ENCODE measurements at places on chromosomes 1 and 21.

DNA sequence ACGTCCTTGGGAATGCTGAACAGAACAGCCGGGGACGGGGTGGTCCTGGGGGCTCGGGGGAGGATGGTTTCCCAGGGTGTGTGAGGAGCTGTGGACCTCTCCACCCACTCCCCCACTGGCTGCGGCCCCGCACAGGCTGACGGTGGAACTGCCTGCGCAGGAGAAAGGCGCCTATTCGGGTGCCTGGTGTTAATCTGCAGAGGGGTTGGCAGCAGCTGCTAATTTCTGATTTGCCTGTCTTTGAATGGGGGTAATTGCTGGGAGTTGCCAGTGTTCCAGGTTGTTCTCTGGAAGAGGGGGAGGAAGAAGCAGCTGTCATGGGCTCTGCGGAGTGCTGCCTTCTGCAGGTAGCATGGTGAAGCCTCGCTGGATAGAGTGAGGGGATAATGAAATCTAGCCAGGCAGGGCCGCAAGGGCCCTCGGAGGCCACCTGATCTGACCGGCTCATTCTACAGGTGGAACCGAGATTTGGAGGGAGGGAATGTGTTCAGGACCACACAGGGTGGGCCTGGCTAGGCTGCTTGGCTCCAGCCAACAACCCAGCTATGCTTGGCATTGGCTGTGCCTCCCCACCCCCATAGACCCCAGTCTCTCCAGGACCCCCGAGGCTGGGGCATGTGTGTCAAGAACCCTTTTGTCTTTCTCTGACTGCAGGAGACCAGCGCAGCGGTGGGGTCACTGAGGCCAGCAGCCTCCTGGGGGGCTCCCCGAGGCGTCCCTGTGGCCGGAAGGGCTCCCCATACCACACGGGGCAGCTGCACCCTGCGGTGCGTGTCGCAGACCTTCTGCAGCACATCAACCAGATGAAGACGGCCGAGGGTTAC is 67.1 kb downstream of the PTPRU start:
- no peak for DNase-seq

DNA sequence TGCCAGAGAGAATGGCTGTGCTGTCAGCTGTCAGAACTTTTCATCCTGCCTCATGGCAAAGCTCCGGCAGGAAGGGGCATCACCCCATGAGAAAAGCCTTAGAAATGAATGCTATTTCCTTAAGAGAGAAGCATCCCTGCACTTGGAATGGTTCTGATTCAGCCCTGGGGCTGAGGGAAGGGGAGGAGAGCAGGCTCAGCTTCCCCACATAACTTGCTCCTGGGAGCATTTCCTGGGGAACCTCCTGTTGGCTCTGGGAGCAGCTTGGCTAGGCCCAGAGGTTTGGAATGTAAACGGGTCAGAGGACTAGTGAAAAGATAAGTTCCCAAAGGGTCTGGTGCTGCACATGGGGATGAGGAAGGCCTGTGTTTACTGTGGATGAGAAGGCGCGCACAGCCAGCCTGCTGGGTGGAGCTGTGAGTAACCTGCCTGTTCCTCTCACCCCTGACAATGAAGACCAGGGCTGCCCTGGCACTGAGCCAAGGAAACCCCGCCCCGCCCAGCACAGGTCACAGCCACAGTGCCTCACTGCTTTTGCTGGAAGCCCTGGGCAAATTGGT is 5.0 kb downstream of the PRELP start:
- DNase-seq: no peak

GRCh38 chr1:203202431-203203245 is 16.1 kb upstream of the CHI3L1 start:
- no peak for DNase-seq

DNA sequence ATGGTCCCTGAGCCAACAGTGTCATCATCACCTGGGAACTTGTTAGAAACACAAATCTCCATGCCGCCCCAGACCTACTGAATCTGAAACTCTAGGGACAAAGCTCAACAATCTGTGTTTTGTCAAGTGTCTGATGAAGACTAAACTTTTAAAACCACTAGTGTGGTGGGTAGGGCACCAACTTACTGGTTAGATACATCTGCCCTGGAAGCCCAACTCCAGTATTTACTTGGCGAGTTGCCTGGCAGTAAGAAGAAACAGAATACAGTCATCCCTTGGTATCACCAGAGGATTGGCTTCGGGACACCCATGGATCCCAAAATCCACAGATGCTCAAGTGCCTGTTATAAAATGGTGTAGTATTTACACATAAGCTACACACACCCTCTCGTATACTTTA is 367.9 kb upstream of the DUSP10 start:
- DNase-seq: no peak

DNA sequence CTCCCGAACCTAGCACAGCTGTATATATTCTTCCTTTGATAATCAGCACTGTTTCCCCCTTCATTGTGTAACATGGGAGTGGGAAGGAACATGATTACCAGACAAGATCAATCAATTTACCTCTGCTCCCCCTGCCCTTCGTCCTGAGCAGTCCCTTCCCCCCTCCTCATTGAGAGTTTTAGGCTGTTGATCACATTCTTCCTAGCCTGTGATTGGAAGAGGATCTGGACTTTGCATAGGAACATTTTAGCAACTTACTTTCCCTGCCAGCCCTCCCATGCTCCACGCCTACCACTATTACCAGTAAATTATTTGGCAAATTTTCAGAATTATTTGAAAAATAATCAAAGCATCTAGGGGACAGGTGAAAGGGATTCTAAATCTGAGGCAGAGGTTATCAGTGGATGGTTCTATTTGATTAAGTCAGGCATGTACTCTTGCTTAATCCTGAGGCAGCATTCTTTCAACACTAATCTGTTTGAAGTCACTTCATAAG is 62.7 kb upstream of the ABCD3 start:
- DNase-seq: no peak

- DNase-seq: no peak
These were observed 12.4 kb downstream of the NEXN start for GRCh38 chr1:77900687-77901293.

- no peak for DNase-seq
These were observed 18.9 kb upstream of the BATF3 start for GRCh38 chr1:212718499-212718898.

GRCh38 chr1:1665815-1666251 is 7.0 kb upstream of the CDK11B start:
- no peak for DNase-seq

DNA sequence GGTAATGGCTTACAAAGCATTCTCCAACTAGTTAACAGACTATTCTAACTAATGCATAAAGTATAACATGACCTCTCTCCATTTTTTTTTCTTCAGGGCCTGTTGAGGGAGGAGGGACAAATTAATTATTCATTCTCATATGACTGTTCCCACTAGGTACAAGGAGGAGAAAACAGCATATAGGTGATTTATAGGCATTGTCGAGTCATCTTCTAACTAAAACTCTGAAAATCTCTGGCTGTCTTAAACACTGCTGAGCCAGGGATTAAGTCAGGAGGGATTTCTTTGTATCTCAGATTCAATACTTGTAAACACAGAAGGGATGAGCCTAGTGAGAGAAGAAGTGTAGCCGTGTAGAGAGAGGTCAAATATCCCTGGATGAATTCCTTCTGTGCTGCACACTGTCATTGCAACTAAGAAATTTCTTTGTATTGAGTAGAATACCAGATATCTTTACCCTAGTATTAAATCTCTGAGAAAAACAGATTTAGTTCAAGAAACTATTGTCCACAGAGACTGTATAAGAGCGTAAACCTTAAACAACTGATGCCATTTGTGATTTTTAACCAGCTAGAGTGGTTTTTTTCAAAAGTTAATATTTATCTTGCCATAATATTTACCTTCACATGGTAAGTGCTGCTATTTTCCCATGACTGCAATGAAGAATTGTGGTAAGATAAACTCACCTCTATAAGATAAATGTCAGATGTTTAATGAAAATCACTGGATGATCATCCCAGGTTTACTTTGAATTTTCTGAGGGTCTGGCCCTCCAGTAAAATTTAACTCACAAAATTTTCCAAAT is 465.3 kb downstream of the RWDD3 start:
- no peak for DNase-seq

GRCh38 chr21:38171723-38172344 is 85.0 kb upstream of the KCNJ15 start:
- no peak for DNase-seq

GRCh38 chr1:59994302-59995198 is 68.0 kb upstream of the CYP2J2 start:
- no peak for DNase-seq

DNA sequence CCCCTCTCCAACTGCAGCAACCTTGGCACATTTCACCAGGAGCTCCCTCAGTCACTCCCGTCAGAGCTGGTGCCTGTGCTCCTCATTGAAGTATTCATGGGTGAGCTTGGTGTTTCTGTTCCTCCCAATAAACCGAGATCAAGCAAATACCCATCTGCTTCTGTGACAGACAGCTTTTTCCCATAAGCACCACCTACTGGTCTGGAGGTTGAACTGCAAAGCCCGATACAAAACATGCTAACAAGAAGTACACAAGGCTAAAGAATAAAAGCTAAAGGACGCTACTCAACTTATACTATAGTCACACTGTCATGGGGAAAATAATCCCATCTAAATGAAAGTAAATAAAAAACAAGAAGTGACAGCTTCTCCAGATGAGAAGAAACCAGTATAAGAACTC is 111.9 kb upstream of the C21orf91 start:
- DNase-seq: no peak

GRCh38 chr1:226711976-226712741 is 26.9 kb downstream of the ITPKB start:
- no peak for DNase-seq

DNA sequence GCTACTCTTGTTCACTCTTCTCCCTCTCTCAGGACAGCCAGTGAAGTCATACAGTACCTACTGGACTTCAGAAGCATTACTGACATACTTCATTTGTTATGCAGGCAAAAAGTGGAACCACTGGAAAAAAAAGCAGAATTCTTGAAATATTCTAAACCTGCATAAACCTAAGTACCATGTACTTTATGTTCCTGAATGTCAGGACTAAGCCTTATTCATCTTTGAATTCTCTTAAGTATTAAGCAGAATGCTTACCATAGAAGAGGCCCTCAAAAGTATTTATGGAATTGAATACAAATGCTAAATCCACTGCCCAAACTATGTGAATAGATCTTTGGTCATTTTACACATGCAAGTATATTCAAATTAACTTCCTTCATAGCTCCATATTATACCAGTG is 7.8 kb downstream of the PSMB2 start:
- no peak for DNase-seq

DNA sequence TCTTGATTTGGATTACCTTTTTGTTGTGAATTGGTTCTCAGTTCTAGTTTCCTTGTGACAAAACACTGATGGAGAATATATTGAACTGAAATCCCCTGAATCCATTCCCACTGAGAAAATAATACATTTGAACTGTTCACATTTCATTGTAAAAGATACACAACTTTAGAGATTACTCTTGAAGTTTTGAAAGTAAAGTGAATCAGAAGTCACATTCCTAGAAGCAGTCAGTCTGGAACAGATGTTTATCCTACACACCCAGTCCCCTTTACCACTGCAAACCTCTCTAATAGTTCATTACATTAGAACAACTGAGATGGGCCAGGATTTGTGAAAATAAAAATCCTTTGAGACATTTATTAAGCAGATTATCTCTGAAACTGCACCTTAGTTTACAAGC is 3.4 kb downstream of the RERE start:
- no peak for DNase-seq

GRCh38 chr1:63982201-63982600 is 208.4 kb downstream of the ROR1 start:
- DNase-seq: no peak

GRCh38 chr1:213985209-213986019 is 2.4 kb upstream of the PROX1 start:
- DNase-seq: no peak

GRCh38 chr1:4169991-4170390 is 269.9 kb upstream of the C1orf174 start:
- no peak for DNase-seq

DNA sequence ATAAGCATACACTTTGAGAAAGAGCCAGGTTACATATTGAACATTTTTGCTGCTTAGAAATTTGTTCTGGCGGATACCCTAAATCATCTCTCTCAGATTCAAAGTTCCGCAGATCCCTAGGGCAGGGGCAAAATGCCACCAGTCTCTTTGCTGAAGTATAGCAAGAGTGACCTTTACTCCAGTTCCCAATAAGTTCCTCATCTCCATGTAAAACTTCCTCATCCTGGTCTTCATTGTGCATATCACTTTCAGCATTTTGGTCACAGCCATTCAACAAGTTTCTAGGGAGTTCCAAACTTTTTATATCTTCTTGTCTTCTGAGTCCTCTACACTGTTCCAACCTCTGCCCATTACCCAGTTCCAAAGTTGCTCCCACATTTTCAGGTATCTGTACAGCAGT is 23.3 kb upstream of the LYPD8 start:
- DNase-seq: no peak

DNA sequence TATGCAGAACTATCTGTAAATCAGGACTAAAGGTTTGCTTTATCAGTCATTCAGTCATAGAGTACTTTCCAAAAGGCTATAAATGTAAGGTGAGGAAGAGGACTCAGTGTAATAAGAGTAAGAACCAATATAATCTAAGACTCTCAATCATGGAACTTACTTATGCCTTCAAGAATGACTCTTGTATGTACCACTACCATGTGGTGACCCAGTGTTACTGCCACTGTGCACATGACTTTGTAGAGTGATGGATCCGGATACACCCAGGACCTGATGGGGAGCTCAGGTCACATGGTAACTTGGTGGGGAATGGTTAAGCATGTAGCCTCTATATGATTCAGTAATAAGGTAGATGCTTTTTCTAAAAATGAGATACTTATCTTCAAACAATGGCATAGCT is 2099.8 kb downstream of the MRPL39 start:
- DNase-seq: no peak

DNA sequence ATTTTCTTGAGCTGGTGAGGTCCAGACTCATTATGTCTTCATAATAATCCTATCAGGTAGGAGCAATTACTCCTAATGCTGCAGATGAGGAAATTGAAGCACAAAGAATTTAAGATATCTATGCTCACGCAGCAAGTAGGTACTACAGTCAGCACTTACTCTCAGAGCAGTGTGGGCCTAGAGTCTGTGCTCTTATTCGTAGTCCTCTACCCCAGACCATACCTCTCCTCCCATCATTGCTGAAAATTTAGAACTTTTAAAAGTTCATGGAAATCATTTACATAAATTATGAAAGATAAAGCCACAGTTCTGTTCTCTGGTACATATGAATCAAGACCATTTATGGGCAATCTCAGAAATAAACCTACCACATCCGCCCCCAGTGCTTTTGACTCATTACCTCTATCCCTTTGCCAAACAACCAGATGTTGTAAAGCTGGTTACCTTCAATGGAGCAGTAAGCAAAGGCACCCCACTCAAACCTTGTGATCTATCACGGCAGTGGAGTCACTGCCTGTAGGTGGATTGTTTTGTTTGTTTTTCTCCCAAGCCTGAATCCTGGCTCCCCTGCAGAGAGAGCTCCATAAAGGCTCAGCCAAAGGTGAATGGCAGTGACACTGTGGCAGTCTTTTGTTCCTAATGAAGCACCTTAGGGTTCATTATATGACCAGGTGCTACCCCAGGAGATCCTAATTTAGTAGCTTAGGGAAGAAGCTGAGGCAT is 20.9 kb upstream of the MAN1A2 start:
- no peak for DNase-seq

All from cortex of kidney (tissue), 1 donor.